EL (cell line): ENCODE measurements at places on chromosomes 5 and 9.

- no peak for DNase-seq
Measured at GRCh38 chr9:125707472-125707804, 430 bp upstream of the MAPKAP1 start.

DNA sequence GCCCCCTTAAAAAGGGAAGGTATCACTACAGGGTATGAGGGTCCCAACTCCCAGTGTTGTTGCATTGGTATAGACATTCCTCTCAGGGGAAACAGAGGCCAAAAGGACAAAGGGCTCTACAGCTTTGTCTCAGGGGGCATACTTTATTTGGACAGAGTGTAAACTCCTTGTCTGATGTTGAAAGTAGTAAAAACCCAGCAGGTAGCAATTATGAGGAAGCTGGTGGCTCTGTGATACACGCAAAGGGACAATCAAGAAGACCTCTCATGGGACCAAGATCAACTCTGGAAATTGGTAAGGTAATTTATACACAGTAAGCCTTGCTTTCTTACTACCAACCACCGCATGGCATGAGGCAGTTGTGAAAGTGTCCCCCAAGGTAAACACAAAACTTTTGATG, 764.6 kb downstream of the CDH12 start:
- DNase-seq = no peak

- peak; percentile 47 for DNase-seq
Measured at GRCh38 chr9:100322954-100323536, 29.7 kb downstream of the TEX10 start.

DNA sequence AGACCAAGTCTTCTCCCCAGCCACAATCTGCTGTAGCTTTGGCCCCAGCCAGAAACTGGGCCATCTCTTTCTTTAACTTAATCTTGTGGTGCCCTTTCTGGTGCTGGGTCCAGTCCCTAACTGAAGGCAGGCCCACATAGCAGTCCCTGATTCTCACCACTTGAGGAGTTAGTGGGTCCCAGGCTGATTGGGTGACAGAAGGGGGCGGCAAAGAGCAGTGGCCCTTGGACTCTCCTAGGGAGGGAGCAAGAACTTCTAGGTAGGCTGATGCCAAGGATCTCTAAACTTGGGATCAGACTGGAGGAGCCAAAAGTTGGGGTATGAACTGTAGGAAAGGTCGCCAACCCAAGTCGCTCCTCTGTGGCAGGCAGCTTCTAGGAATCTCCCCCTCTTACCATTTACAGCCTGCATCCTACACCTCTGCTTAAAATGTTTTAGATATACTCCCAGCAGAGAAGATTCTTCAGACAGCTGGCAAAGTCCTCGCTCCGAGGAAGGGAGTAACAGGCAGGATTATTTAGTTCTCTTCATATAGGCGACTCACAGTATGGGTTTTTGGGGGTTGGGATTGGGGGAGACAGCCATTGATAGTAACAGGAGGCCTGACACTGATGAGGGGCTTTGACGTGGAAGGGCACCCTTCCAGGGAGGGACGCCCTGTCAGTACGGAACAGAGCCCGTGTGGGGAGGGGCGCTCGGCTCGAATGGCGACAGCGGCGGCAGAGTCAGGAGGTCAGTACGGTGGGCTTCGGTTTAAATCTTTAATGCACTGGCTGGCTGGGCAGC, 2.0 kb upstream of the CCL27 start:
- DNase-seq = peak; percentile 83

GRCh38 chr5:138706655-138707480, 46.4 kb upstream of the CTNNA1 start:
- DNase-seq = peak; percentile 85

- DNase-seq = no peak
Measured at GRCh38 chr5:4640795-4641194, 499.3 kb upstream of the ADAMTS16 start.

DNA sequence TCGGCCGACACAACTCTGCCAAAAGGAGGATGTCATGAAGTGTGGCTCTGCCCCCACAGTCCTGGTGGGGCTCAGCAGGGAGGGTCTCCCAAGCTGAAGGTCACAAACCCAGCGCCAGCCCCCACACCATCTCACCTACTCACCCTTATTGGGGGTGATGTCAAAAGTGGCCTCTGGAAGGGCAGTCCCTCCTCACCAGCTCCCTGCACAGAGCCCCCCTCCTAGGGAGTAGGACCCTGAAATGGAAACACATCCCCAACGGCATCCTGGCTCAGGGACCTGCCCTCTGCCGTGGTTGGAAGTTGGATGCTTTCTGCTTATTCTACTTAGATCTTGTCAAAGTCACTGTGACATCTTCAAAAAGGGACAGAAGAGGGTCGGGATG, 89.5 kb downstream of the NSUN2 start:
- no peak for DNase-seq

- no peak for DNase-seq
Measured at GRCh38 chr5:137667341-137667740, 68.5 kb downstream of the KLHL3 start.

- no peak for DNase-seq
Measured at GRCh38 chr5:135491038-135491551, 38.9 kb upstream of the TIFAB start.

DNA sequence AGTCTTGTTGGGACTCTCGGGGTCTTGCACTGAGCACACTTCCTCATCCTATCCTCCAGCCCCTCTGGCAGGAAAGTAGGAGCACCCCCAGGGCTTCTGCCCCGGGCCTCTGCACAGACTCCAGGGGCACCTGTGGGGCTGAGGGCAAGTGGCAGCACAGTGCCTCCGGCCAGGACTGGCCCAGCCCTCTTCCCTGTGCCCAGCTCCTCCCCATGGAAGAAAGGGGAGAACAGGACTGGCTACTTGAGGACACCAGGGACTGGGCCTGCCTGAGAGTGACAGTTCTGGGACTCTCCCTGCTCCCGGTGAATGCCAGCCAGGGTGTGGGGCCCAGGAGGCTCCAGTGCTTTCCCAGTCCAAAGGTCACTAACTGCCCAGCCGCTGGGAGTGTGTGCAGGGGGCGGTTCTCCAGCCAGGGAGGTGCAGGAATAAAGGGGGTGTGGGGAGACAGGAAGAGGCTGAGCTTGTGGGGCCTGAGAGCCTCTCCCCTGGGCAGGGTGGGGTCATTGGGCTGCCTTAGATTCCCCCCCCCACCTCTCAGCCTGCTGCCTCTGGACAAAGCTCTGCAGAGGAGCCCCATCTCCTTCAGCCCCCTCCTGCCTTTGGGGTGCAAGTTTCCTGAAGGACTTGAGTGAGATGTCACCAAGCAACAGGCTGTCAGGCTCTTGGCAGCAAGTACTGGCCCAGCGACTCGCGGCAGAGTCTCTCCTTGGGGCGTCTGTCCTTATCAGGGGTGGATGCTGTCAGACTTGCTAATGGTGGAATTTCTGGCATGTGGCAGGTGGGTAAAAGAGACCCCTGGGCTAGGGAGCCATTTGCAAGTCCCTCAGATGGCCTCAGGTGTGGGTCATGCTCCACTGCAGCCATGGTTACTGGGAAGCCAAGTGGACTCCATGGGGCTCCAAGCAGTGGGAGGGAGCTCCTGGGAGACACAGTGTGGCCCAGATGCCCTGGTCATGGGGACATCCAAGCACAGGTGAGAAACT, 19.1 kb upstream of the JADE2 start:
- DNase-seq = peak; percentile 52

- DNase-seq = no peak
Measured at GRCh38 chr5:104594850-104595249, 1032.3 kb upstream of the NUDT12 start.

DNA sequence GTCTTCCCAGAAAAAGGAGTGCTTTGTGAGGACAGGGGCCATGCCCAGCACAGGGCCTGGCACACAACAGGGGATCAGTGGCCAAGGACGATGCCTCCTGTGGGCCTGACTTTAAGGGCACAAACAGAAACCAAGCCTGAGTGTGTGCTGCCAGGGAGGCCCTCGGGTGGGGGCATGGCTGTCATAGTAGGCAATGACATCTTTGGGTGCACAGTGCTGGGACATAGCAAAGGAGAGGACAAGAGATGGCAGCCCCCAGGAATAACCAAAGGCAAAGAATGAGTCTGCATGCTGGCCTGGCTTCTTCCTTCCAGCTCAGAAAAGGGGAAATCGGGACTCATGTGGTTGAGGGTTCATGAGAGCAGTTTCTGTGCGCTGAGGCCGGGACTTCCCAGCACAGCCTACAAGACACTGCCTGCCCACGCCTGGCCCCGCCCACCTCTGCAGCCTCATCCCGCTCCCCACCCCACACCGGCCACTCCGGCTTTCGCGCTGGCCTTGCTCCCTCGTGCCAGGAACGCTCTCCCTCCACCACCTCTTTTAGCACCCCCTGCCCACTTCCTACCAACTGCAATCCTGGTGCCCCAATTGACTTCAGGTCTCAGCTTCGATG, 13.8 kb upstream of the LHX2 start:
- DNase-seq = peak; percentile 22

DNA sequence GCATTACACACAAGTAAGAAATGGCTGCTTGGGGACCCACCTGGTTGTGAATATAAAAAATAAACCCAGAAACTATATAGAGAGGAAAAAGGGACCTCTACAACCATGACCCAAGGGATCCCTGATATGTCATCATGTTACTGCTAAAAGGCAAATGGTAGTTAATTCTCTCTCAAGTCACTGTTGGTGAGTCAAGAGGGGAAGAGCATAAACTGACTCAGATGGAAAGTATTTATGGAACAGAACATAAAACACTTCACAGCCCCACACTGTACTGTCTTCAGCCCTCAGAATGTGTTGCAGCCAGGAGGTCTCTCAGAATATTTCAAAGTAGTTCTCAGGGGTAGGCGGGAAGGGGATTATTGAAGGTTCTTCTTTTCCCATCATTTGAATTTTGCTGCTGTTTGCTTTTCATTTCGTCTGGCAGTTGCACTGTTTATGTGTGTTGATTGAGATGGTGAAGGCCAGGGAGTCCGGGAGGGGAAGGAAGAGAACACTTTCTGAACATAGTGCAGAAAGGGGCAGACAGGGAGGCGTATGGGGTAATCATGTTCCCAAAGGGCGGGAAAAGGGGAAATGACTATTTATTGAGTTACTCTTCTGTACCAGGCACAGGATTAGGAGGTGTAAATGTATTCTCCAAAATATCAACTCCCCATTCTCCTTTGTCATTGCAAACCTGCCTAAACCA, 85.5 kb downstream of the TEK start:
- DNase-seq = peak; percentile 81

DNA sequence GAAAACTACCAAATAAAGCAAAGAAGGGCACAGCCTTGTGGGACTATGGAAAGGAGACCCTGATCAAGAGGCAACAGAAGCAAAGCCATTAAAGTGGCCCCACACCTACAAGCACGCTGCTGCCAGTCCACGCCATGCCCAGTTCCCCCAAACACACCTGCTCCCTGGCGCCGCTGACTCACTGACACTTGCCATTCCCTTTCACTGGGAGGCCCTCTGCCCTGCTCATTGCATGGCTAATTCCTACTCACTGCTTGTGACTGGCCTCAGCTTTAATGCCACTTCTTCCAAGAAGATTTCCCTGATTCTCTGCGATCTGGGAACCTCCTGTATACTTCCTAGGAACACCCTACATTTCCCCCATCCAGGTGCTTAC, 71.2 kb upstream of the TAF1L start:
- no peak for DNase-seq

- DNase-seq = no peak
Measured at GRCh38 chr5:151383011-151383410, 35.7 kb upstream of the SLC36A2 start.

DNA sequence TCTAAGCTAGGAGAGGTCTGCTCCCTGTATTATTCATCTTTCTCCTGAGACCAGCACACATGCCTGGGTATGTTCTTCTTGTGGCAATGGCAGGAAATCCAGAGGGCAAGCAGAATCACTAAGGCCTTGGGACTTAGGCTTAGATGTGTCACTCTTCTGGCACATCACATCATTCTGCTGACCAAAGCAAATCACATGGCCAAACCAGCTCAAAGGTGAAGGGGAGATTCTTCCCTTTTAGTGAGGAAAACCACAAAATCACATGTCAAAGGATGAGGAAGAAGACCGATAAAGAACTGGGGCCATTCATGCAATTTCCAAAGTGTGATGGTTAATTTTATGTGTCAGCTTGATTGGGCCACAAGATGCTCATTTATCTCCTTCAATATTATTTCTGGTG, 5.7 kb upstream of the AGGF1 start:
- DNase-seq = no peak

GRCh38 chr5:40991168-40991980, 79.8 kb downstream of the MROH2B start:
- peak; percentile 60 for DNase-seq

DNA sequence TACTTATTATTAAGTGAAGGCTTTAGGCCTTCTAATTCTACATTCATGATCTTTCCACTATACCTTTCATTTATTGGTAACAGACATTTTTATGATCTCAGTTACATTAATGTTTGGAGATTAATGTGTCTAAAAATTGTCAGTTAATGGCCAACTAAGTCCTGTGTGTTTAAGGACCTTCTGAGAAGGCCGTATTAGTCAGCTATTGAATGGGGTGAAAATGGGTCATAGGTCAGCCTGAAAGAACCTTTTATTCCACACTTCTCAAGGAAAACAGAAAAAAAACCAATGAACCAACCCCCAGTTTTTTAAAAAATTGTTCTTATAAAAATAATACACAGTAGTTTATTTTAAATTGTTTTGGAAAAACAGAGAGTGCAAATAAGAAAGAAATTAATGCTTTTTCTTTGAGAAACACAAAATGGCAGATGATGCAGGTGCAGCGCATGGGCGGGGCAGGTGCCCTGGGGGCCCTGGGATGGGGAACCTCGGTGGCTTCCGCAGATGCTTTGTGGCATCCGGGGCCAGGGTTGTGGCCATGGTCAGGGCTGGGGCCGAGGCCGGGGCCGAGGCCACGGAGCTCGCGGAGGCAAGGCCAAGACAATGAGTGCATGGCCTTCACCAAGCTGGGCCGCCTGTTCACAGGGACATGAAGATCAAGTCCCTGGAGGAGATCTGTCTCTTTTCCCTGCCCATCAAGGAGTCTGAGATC, 141.9 kb downstream of the SPATA31D1 start:
- DNase-seq = no peak

DNA sequence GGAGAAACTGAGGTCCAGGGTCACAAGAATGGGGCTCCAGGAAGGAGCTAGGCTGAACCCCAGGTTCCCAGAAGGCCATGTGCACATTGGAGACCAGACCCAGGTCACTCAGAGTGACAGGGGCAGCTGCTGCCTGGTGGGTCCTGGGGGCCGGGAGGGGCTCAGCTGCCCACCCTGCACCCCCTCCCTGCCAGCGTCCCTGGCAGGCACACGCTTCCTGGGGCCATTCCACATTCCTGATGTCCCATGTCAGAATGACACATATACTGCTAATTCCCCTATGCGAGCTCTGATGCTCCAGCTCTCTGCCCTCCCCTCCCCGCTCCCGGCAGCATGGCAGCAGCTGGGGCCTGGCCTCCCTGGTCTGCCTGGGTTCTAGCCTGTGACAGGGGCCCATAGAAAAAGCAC, 14.0 kb downstream of the FGFR4 start:
- DNase-seq = peak; percentile 63

DNA sequence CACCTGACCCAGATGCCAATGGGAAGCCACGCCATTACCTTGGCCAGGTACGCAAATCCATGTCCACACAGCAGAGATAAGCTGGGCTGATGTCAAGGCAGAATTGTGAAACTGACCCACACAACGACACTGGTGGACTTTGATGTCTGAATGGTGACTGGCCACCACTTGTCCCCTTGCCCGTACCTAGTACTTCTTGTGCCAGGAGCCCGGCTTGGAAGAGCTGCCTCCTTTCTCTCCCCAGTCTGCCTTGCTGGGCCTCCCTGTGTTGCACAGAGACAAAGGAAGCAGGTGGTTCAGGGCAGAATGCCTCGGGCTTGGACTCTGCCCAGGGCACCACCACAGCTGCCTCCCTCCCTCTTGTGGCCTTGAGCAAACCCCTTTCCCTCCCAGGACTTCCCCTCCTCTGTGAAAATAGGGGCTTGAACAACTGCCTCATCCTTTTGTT, 23.3 kb downstream of the PTGES2 start:
- no peak for DNase-seq

GRCh38 chr9:135804581-135805421, 102.5 kb downstream of the CAMSAP1 start:
- peak; percentile 8 for DNase-seq
